ENCODE measurements at places on chromosomes 6 and 20.

GRCh38 chr6:125747589-125748405 is 1.6 kb upstream of the HEY2 start:
- no peak for DNase-seq

DNA sequence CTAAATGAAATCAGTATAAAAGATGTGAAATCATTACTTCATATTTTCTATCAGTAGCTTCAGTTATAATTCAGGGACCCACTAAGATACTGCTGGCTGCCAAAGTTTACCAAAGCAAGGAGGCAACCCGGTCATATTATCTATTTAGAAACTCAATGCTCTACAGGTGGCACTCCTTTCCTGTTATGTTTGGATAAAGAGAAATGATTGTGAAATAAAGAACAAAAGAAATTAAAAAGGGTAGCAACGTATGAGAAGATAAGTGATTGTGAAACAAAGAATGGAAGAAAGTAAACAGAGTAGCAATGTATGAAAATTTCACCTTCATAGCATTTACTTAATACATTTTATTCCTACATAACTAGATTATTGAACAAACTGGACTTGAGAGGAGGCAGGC is 45.2 kb downstream of the RSPH3 start:
- no peak for DNase-seq

DNA sequence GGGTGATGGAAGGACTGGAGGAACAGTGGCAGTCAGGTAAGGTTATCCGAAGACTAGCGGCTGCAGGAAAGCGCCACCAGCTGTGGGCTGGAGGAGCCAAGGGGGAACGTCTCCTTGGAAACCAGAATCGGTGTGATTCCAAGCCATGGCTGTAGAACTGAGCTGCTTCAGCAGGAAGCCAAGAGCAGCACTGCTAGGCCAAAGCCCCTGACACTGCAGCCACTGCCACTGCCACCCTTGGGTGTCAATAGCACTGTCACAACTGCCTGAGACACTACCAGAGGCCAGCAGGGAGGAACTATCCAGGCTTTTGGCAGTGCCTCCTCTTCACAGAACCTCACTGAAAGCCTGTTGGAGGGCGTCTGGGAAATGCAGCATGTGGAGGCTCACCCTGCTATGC is 289.6 kb upstream of the SUPT3H start:
- DNase-seq: no peak

DNA sequence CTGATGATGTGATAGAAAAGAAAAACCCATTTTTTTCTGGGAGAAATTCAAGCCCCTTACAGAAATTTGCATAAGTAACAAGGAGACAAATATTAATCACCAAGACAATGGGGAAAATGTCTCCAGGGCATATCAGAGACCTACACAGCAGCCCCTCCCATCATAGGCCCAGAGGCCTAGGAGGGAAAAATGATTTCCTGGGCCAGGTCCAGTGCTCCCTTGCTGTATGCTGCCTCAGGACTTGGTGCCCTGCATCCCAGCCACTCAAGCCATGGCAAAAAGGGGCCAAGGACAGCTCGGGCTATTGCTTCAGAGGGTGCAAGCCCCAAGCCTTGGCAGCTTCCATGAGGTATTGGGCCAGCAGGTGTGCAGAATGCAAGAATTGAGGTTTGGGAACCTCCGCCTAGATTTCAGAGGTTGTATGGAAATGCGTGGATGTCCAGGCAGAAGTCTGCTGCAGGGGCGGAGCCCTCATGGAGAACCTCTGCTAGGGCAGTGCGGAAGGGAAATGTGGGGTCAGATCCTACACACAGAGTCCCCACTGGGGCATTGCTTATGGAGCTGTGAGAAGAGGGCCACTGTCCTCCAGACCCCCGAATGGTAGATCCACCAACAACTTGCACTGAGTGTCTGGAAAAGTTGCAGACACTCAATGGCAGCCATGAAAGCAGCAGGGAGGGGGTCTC is 7.6 kb upstream of the DBNDD2 start:
- DNase-seq: no peak

DNA sequence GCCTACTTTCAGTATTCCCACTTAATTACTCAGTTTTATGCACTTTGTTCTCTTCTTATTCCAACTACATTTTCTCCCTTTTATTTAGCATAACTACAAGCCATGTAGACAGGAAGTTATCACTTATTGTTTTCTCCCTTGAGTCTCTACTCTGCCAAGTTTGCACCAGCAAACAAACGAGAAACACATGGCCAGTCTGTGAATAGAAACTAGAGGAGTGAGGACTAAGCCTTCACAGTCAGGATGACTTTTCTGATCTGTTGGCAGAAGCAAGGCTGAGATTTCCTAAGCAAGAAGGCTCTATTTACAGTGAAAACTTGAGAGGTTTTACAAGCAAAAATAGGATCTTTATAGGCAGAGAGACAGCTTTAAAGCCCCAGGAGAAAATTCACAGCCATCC is 69.8 kb upstream of the TINAG start:
- no peak for DNase-seq

GRCh38 chr6:167056370-167056769 is 57.2 kb downstream of the CEP43 start:
- DNase-seq: no peak

DNA sequence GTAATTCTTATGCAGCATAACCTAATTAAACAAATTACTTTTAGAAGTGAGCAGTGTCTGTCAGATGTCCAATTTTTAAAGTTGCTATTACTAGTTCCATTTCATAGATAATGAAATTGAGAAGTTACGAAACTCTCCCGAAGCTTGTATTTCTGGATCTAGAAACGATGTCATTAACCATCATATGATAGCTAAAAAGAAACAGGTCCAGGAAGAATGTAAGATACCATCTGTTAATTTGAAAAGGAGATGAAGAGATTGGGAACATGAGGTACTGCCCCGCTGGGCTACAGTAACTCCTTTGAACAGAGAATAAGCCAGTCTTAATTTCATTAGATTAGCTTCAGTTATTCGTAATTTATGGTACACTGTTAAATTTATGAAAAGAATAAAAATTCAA is 47.5 kb upstream of the TMX4 start:
- DNase-seq: no peak

GRCh38 chr20:3704087-3704486 is 8.3 kb downstream of the SIGLEC1 start:
- DNase-seq: no peak

GRCh38 chr6:37554480-37554819 is 54.8 kb upstream of the CCDC167 start:
- no peak for DNase-seq

DNA sequence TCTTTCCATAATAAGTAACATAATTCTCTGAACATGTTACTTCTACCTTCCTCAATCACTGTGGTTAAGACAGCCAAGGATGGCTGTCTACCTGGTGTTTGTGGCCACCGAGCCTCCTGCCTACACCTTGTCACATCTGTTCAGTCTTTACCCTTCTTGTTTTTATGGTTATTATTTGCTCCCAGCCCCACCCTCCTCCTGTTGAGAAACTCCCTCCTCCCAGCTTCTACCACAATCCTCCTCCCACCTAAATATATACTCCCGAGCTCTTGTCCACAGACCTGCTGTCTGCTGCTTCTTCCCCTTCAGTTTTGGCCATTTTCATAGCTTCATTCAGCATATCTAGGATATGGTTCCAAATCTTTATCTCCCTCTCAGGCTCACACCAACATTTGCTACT is 35.7 kb upstream of the GABRR1 start:
- no peak for DNase-seq

DNA sequence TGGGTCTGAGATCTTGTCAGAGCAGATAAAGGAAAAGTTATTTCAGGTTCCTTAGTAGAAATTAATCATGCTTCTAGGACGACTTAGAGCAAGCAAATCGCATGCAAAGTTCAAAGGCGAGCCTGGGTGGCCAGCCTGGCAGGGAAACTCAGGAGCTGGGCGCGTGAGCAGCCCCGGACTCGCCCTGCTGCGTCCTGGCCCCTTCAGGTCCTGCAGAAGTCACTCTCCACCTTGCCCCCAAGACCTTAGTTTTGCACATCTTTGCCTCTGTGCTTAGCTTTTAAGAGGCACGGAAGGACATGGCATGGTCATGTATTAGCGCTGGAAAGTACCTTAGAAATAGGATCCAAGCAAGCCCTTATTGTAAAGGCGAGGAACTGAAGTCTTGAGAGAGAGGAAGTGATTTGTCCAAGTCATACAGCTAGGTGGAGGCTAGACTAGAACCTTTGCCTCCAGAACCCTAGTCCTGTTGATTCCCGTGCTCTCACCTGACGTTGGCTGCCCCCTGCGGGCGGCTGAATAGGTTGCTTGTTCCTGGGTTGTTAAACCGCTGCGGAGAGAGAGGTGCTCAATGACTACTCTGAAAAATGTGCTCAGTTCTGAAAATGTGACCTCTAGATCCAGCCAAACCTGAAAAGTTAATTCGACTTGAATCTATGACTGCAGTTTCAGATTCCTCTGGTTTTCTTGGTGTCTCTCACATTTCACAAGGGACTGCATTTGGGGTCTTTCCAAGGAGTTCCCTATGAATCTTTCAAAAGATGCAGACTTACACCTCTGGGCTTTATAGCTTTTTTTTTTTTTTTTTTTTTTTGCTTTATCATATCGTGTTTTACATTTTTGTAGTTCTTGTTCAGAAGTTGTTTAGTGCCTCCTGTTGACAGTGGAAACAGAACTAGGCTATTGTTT is 2.7 kb downstream of the MYB start:
- DNase-seq: peak; percentile 83

DNA sequence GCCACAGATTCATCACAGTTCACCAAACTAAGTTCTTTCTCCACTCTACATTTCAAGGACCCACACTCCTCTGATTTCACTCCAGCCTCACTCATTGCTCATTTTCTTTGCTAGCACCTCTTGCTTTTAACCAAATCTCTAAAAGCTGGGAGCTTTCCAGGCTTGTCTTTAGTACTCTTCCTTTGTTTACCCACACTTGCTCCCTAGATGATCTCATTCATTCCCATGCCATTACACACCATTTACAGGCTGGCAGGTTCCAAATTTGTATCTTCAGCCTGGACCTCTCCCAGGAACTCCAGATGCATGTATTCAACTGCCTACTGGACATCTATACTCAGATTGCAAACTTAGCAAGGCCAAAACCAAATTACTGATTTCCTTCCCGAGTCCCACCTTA is 5.3 kb upstream of the GUCA1B start:
- no peak for DNase-seq

DNA sequence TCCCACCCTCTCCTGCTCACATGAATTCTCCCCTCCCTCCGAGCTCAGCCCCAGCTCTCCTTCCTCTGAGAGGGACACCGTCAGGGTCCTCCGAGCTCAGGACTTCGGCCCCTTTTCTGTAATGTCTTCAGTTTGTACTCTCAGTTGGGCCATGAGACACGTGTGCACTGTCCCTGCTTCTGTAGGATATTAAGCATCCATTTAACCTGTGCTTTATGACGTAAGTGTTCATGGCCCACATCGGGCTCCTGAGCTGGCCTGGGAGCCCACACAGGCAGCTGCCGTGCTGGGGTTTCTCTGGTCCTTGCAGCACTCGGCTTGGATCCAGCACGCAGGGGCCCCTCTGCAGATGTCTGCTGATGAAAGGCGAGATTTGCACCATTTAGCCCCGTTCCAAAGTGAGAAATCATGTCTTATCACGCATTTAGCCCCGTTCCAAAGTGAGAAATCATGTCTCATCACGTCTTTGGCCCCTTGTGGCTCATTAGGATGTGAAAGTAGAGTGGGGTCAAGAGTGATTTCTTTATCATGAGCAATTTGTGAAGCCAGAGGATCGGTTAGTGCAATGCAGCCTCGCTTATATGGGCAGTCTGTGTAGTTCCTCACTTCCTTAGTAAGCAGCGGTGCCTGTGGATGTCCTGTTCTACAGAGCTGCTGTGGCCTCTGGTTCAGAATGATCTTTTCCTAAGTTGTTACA is 25.3 kb downstream of the DUSP22 start:
- no peak for DNase-seq

GRCh38 chr6:12543953-12544352 is 172.6 kb upstream of the PHACTR1 start:
- no peak for DNase-seq

DNA sequence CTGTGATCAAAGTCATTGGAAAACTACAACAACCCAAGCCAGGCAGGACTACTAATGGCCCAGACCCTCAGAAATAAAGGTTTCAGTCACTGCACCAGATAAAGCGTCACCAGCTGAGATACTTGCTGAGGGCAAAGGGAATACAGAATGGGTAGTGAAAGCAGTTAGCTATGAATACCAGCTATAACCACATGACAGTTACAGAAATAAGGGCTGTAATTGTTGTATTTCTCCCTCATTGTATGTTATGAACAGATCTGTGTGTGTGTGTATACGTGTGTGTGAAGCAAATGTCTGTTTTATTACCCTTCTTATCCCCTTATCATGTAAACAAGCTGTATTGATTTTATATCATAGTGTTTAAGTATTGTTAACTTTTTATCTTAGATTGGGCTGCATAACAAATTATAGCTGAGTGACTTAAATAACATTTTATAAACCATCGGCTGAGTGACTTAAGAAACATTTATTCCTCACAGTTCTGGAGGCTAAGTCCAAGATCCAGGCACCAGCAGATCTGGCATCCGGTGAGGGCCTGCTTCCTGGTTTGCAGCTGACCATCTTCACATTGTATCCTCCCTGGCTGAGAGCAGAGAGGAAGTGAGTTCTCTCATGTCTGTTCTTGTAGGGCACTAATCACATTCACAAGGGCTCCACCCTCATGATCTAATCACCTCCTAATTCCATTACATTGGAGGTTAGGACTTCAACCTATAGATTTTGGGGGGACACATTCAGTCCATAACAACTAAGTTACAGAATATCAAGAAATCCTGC is 46.0 kb upstream of the VSX1 start:
- no peak for DNase-seq

DNA sequence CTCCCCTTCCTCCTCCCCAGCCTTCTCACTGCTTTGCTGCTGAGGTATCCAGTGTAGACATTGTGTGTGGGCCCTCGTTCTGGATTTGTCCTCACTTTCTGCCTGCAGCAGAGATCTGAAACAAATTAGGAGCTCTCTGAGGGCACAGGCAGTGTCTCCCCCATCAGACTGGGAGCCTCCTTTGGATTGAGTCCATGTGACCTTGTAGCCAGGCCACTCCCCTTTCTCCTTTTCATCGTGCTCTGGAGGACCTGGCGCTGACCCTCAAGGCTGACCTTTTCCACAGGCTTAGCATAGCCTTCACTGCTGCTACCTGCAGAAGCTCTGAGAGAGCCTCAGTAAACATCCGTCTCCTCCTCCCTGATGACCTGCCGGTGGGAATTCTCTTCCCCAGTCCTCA is 26.2 kb downstream of the VEGFA start:
- DNase-seq: no peak

GRCh38 chr6:1321738-1322137 is 9.8 kb downstream of the FOXQ1 start:
- DNase-seq: no peak

Data from HAP-1 (cell line).